ENCODE measurements at places on chromosomes 6 and 20.
A peak's percentile ranks its signal among the peaks of the same experiment; 100 is the strongest.

GRCh38 chr6:6699741-6700367, 111.3 kb downstream of the LY86 start:
- DNase-seq: peak; percentile 97

GRCh38 chr6:140758169-140758877, 1374.4 kb upstream of the GJE1 start:
- DNase-seq: no peak

DNA sequence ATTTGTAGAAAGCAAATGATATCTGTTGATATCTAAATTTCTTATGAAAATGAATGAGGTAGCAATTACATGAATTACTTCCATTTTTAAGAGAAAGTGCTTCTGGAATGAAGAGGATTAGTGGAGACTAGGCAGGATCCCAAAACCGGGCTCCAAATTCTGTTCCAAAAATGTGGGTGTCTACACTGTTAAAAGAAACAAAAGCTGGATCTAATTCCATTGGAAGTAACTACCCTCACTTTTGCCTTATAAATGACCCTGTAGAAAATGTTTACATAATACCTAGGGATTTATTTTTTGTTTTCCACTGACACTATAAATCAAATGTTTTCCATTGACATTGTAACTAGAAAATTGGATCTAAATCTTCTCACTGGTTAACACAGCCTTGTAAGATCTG, 454.9 kb upstream of the JARID2 start:
- no peak for DNase-seq

DNA sequence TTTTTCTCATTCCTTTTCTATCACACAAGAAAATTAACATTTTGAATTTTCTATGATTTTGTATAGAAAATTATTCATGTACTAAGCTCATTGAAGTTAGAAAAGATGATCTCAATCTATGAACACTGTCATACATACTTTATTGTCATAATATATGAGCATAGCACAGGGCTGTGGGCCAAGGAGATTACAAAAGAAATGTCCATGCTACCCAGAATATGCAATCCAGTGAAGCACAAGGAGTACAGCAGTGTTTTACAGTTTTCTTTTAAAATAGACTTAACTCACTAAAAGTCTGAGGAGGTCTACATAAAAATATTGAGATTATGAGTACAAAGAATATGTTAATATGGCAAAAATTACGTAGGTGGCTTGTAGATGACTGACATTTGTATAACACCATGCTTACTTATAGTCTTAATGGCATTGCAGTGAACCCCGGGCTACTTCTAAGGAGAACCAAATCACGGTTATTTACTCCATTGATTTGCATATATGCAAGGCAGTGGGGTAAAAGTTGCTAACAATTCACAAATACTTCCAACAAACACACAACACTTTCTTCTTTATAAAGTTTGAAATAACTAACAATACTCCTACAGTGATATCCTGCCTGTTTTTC, 257.1 kb downstream of the BCKDHB start:
- DNase-seq: no peak

DNA sequence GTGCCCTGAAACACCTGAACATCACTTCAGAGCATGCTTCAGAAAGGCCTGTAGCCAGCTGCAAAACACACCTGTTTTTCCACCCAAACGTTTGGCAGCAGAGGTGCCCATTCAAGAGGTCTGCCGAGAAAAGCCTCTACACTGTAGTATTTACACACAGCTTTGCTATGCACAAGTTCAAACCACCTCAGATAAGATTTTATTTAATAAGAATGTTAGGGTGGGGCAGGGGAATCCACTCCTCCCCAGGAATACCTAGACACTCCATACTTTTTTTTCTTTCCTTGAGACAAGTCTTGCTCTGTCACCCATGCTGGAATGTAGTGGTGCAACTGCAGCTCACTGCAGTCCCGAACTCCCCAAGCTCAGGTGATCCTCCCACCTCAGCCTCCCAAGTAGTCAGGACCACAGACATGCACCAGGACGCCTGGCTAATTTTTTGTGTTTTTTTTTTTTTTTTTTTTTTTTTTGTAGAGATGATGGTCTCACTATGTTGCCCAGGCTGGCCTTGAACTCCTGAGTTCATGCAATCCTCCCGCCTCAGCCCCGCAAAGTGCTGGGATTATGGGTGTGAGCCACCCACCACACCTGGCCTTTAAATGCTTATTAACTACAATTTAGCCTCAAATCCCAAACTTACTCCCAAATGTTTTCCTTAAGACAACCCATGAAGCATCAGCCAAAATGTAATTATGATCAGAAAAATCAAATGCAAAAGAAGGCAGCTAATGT, 9.7 kb downstream of the MRPL14 start:
- DNase-seq: no peak

DNA sequence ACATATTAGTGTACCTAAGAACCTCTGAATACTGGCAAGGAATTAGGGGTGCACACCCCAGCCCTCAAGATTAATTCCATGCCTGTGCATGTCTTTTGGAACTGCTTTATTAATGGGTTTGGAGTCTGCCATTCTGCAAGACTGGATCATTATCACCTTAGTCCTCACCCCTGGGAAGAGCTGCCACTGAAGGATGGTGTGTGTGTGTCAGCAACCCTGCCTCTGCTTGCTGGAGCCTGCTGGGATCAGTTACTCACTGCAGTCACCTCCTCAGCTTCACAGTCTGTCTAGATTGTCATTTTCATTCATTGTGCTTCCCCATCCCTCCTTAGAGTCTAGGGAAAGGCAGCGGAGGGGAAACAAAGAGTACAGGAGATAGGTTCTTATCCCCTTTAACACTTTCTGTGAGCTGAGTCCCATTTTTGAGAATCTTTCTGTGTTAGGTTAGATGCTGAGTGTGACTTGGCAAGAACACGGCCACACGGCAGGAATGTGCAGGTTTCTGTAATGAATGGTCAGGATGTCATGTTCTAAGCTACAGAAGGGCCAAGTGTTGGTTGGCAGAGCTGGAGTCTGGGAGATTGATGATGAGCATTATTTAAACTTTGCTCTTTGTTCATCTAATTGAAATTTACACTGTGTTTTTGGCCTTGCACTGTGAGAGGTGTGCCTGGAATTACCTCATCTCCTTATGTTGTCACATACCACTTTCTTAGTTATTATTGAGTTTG, 21.1 kb downstream of the GHRH start:
- no peak for DNase-seq

DNA sequence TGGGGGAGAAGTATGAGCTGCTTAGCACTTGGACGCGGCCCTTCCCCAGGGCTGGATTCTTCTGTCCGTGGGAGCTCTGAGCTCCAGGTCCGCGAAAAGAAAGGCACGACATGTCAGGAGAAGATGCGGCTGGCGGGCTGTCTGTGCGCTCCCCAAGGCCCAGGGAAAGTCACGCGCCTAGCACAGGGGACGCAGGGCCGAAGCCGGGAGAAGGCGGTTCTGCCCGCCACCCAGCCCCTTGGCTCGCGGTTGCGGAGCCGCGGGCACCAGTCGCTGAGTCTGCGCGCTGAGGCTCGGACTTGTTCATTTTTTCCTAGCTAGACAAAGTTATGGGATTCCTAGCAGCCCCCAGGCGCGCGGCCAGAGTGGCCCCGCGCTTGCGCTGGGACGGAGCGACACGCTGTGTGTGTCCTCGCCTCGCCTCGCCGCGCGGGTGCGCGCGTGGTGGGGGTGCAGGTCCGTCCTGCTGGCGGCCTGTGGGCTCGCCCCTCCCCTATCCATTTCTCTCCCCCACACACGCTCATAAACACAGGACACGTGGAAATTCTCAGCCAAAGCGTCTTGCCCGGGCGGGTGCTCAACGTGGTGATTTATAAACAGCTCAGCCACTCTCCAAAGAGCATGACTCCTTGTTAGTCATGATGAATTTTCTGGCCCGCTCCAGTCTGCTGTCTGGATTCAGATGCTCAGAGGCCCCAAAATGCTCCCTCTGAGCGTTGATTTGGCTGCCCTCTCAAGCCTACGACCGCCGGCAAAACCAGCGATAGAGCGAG, 1.9 kb upstream of the POU3F2 start:
- DNase-seq: no peak

DNA sequence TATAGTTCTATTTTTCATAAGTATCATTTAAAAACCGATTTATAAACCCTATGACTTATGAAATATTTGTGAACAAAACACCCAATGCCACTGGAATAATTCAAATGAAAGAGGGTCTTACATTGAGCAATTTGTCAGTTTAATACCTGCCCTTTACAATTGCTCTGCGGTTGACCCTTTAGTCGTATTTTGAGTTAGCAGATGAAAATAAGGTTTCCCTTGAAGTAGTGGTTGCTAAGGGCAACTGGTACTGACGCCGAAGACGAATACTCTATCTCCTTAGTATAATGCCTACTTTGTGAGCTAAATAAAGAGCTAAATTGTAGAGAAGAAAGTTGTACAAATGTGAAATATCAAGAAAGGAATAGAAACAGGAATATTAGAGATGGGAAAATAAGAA, 69.4 kb downstream of the KCNQ5 start:
- DNase-seq: no peak

DNA sequence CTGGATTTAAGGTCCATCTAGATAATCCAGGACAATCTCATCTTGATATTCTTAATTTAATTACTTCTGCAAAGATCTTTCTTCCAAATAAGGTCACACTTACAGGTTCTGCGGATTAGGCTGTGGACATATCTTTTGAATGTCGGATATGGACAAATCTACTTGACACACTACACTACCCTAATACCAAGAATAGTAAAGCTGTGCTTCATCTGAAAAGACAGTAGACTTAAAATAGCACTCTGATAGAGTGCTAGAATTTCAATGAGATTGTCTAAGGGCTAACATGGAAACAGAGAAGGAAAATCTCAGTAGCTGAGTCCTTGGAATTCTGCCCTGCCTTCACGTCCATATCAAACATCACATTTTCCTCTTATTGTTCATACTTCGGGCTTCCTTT, 1238.0 kb downstream of the EPHA7 start:
- no peak for DNase-seq

GRCh38 chr20:24379484-24379927, 89.9 kb upstream of the SYNDIG1 start:
- DNase-seq: no peak

DNA sequence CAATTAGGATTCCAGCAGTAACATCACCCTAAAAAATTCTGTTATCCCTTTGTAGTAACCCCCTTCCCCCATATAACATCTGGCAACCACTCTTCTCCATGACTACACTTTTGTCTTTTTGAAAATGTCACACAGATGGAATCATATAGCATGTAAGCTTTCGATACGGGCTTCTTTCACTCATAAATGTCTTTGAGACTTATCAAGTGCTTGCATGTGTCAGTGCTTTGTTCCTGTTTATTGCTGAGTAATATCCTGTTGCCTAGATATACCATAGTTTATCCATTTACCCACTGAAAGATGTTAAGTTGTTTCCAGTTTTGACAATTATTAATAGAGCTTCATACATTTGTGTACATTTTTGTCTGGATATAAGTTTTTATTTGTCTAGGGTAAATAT, 10.4 kb upstream of the SNPH start:
- DNase-seq: no peak

- no peak for DNase-seq
These were observed 331.1 kb upstream of the HSF2 start for GRCh38 chr6:122068291-122068769.

GRCh38 chr6:95203153-95203754, 374.1 kb upstream of the MANEA start:
- no peak for DNase-seq

- DNase-seq: peak; percentile 77
These were observed 38.2 kb downstream of the MICA start for GRCh38 chr6:31441365-31442267.

GRCh38 chr6:167046861-167047495, 47.8 kb downstream of the CEP43 start:
- no peak for DNase-seq

DNA sequence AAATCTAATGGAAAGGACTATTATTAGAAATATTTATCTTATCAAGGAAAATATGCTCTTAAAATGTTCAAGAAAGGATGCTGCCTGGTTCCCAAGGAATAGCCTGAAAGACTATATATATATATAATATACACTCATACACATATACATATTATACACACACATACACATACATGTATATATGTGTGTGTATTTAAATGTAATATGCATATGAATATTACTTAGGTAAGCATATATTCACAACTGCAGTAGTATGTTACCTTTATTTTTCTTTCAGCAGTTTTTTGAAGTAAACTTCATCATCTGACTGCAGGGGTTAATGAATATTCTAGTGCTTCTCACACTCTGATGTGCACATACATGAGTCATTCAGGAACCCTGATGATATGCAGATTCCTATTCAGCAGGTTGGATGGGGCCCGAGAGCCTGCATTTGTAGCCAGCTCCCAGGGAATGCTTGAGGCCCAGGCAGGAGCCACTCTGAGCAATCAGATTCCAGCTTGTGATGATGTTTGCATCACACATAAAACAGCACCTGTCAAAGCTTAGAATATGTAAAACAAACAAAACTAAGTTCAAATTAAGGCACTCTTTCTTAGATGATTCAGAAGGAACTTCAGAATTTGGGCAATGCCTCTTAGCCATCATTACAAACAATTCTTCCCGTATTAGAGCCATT, 16.1 kb downstream of the MYLK4 start:
- no peak for DNase-seq

DNA sequence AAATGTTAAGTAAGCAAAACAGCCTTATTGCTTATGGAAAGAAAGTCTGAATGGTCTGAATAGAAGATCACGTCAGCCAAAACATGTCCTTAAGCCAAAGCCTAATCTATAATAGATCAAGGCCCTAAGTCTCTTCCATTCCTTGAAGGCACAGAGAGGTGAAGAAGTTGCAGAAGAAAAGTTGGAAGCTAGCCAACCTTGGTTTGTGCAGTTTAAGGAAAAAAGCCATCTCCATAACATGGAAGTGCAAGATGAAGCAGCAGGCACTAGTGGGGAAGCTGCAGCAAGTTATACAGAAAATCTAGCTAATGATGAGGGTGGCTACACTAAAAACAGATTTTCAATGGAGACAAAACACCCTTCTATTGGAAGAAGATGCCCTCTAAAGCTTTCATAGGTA, 29.1 kb downstream of the LRRN4 start:
- no peak for DNase-seq

DNA sequence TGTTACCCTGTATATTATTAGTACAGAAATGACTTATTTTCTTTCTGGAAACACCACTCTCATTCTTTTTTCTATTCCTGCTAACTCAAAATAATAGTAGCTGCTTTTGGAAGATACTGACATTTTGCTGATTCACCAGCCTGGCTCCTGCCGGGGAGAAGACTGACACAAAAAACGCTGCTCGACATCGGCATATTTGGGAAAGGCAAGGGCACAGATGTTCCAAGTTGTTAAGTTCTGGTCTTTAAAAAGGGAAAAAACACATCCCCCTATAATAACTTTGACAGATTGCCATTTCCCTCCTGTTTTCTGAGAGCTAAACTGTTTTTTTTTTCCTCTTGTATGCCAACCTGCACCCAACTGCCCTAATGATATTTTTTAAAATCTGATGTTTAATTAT, 55.4 kb downstream of the CTNNBL1 start:
- no peak for DNase-seq

DNA sequence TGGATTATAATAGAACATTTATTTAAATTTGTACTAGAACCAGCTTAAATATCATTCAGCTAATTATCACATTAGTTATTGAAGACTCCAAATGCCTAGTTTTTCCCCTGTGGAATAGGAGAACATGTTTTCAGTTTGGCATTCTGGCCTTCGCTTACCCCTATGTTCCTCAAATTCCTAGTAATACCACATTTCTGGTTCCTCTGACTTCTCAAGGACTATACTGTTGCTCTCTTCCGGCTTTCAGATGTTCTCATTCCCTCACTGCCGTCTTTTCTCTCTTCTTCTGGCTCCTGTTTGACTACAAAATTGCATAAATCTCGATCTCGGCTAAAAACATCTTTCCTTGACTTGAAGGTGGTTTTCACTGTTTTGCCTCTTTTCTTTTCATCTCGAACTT, 71.8 kb upstream of the KHDRBS2 start:
- DNase-seq: no peak
